ENCODE measurements at places on chromosomes 4 and X.

GRCh38 chrX:105263801-105264200 lies 43.3 kb upstream of the TEX13A start:
- no peak for DNase-seq

- no peak for DNase-seq
Measured at GRCh38 chr4:38176165-38176564, 216.0 kb downstream of the PTTG2 start.

GRCh38 chr4:2828758-2829181 lies 14.9 kb upstream of the ADD1 start:
- no peak for DNase-seq

GRCh38 chrX:15146515-15146914 lies 123.4 kb downstream of the ASB9 start:
- no peak for DNase-seq

DNA sequence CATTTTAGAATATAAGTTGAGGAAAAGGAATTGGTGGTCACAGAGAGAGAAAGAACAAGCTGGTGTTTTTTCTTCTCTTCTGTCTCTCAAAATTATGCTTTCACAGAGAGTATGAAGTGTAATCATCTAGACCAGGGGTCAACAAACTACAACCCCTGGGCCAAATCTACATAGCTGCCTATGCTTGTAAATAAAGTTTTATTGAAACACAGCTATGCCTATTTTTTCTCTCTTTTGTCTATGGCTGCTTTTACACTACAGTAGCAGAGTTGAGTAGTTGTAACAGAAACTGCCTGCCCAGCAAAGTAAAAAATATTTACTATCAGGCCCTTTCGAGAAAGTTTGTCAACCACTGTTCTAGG lies 6.7 kb upstream of the FAM9C start:
- DNase-seq = no peak

DNA sequence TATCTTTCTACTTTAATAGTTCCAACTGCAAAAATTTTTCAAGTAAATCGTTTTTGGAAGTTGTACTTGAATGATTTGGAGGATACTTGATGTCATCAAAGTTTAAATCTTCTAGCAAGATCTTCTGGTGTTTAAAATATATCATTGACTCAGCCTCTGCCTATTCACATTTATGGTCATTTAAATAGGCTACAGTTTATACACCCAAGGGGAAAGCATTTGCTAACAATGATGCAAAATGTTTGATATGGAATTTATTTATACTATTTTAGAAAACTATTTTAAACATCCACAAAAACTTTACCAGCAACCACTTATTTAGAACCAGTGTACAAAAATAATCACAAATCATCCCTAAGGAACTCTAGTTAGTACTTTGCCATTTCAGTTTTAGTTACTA lies 123.3 kb upstream of the STIM2 start:
- DNase-seq = no peak

DNA sequence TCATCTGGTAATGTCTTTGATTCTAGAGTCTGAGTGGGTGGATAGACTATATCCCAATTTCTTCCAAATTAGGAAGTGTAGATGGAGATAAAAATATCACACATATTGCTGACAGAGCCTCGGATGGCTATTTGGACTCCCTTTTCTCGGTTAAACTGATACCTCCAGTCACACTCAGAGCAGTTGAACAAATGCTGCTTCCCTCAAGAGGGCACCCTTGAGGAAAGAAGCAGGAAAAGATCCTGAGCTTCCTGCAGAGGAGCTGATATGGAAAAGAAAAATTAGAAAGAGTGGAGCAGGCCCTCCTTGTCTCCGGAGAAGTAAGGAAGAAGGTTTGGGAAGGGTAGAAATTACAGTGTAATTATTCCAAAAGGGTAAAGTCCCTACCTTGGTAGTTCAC lies 96.2 kb upstream of the CCSER1 start:
- no peak for DNase-seq

- no peak for DNase-seq
Measured at GRCh38 chr4:118981171-118981838, 92.7 kb downstream of the SYNPO2 start.

DNA sequence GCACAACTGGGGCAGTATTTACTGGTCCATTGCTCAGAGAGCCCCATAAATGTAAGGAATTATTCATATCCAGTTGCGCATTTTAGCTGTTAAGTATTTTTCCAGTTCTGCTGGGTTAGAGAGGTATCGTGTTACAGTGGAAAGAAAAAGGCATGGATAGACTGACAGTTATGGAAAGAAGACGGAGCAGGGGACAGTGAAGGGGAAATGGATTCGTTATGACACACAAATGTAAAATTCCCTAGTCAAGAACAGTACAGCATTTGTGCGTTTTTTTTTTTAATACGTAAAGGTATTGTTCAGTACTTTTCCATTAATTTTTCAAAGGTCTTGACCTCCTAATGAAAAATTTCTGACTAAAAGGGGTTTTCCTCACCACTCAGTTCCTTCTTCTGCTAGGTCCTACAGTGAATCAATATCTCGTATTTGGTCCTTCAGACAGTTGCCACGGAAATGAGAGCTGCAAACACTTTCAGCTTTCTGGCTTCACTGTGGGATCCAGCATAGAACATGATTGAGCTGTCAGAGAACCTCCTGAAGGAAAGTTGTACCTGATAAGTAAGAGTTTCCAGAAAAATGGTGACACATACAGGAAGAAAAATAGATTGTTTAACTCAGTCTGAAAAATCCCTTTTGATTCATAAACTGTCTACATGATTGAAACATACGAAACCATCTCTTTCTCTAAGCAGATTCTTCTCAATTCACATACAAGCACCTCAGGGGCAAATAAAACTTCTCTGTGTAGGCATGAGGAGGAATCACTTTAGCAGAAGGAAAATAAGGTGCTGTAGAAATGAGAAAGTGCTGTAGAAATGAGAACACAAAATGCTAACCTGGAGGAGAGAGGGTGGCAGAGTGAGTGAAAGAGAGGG lies 21.8 kb upstream of the BBS12 start:
- no peak for DNase-seq

DNA sequence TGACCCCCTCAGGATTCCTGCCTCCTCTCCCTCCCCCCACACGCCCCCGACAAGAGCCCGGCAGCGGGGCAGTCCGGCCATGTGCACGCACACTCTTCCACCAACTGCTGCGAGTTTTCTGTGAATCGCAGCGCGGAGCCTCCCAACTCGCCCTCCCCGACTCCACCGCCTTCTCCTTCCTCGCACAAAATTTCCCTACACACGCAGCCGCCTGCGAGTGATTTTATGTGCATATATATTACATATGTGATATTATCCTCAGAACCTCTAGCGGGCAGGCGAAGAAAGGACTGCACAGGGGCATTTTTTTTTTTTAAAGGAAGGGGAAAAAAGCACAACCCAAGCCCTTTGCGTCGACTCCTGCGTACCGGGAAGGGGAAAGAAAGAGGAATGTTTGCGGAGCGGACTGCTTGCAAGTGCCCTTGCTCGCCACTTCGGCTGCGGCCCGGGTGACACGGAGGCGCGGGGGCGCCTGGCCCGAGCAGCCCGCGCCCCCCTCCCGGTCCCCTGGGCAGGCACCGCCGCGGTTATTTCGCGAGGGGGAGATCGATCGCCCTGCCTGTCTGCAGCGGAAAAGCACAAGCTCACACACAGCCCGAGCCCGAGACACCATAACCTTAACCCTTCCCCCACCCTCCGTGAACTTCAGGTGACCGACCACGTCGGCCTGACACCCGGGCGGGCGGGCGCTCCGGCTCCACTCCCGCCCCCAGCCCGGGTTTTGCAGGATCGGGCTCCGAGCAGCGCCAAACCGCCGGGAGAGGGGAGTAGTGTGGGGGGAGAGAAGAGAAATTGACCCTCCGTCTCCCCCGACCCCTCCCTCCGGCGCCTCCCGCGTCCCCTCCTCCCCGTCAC lies 2.3 kb downstream of the ZNF827 start:
- DNase-seq = peak; percentile 48

DNA sequence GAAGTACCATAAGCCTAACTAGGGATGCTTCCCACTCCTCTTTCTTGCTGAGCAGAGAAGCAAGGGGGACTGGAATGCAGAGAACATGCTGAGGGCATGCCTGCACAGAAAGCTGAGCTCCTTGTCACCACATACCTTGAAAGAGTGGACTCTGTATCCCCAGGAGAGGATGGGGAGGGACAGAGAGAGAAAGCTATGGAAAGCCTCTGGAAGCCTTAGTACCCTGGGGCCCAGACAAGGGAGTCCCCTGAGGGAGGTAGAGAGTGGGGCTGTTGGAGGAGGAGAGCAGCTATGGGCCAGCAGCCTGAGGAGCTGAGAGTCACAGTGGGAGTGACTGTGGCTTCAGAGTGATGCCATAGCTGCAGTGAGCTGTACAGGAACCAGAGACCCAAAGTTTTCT lies 77.9 kb downstream of the RTL9 start:
- no peak for DNase-seq

DNA sequence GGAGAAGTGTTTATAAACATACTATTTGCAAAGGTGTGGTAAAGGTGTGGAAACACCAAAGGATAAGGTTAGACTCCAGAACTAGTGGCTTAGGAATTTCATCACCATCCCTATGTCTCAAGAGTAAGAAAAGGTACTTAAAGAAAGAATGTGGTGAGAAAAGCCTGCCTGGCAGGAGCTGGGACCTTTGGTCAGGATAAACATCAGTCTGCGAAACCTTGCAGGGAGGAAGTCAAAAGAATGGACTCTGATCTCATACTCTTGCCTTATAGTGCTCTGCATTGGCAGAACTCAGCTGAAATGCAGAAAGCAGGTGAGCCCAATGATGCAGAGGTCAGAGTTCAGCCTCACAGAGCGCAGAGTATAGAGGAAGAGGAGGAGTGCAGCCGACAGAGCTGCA lies 97.2 kb upstream of the NR3C2 start:
- DNase-seq = no peak

GRCh38 chr4:7737752-7738457 lies 201.8 kb downstream of the AFAP1 start:
- DNase-seq = no peak

GRCh38 chr4:107777890-107778289 lies 46.8 kb upstream of the SGMS2 start:
- no peak for DNase-seq

GRCh38 chr4:125315576-125316400 lies 1.0 kb downstream of the FAT4 start:
- no peak for DNase-seq

DNA sequence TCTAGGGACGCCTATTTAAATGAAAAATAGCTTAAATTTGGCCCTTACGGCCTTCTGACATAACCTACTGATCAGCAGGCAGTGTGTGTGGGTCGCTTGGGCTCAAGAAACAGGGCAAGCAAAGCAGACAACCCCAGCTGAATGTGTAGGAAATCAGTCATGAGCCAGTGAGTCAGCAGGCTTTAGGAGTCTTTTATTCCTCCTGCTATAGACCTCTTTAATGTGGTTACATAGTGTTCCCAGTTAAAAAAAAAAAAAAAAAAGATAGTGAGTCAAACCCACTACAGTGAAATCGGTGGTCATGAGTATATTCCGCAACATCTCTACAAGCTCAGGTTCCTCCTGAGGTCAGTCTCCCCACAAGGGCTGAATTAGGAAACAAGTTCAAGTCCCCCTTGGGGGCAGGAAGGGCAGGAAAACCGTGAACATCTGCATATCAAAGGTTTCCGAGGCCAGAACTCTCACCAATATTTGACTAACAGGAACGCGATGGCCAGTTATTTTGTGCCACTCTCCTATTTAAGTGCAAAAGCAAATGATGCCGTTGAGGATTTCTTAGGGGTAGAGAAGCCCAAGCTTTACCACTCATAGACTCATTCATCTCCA lies 32.7 kb downstream of the ACSL1 start:
- DNase-seq = no peak

DNA sequence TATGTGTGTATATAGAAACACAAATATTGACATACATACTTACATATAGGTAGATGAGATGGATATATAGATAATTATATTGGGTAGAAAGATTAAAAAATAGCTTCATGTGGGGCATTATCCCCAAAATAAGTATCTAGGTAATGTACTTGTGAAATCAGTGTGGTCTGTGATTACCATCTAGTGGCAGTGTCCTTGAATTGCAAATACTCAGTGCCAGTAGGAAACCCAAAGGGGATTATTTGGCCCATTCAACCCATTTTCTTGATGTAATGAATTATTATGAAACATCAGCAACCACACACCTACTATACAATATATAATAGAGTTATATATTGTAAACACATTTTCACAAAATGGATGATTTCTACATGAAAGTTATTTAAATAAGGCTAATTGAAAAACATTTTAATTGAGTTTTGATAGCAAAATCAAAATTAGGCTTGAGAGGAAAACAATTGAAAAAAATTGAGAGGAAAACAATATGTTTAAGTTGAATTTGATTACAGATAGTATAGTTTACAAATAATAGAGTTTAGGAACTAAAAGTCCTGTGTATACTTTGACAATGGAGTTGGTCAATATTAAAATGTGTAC lies 389.4 kb downstream of the GALNTL6 start:
- no peak for DNase-seq

DNA sequence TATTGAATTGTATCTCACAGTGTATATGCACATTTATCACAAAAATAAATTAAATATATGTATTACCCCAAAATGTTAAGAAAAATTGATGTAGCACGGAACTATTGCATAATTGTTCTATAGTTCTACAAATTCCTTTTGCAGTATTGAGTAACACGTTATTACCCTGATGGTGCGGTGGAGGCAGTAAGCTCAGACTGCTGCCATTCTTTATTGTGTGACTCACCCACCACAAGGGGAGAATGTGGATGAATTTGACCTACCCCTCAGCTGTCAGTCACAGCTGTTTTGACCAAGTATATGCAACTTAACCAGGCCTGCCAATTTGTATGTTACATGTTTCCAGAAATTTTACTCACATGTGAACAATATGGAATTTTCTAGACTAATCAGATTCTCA lies 506.6 kb downstream of the SH3BGRL start:
- no peak for DNase-seq

DNA sequence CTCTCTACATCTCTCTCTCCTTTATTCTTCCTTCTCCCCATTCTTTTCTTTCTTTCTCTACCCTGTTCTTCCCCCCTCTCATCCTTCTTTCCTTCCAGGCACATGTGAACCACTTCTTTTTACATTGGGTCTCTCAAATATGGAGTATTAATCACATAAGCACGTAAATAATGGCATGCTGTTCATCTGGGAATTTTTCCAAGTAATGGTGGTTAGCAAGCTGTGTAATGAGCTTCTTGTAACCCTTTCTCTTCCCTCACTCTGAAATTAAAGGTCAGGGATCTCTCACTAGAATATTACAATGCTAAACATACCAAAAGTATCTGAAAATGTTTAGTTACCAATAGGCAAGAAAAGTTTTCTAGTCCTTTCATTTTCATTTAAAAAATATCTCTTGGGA lies 239.9 kb upstream of the TEX13A start:
- DNase-seq = no peak

GRCh38 chr4:22531311-22532019 lies 15.6 kb upstream of the ADGRA3 start:
- DNase-seq = no peak

DNA sequence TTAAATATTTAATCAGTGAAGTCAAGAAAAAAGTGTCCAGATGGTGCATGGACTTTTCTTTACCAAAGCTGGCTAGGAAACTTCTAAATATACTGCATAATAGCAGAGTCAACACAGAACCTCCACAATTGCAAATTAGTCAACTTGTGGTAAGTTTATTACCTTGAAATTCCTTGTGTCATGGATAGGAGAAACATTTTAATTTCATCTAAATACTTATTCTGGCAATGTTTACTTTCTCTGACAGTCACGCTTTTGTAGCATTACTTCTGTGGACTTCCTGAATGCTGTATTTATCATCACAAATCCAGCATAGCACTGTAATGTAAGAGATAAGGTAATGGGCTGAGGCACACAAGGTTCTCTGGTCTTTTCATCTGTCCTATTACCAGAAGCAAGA lies 2266.1 kb downstream of the PCDH7 start:
- DNase-seq = no peak

GRCh38 chrX:1316527-1316926 lies 20.1 kb upstream of the IL3RA start:
- DNase-seq = no peak
